NCI-H2081 (cell line): ENCODE measurements at places on chromosomes 5 and 9.

GRCh38 chr5:7392693-7393024, 3.3 kb upstream of the ADCY2 start:
- DNase-seq = no peak

GRCh38 chr5:134240421-134240962, 14.6 kb upstream of the PPP2CA start:
- peak; percentile 78 for DNase-seq

GRCh38 chr9:98516897-98517503, 191.7 kb downstream of the GABBR2 start:
- no peak for DNase-seq

GRCh38 chr9:124206391-124206790, 51.4 kb upstream of the NEK6 start:
- no peak for DNase-seq

- no peak for DNase-seq
These were observed 29.5 kb downstream of the CCNH start for GRCh38 chr5:87383216-87383615.

DNA sequence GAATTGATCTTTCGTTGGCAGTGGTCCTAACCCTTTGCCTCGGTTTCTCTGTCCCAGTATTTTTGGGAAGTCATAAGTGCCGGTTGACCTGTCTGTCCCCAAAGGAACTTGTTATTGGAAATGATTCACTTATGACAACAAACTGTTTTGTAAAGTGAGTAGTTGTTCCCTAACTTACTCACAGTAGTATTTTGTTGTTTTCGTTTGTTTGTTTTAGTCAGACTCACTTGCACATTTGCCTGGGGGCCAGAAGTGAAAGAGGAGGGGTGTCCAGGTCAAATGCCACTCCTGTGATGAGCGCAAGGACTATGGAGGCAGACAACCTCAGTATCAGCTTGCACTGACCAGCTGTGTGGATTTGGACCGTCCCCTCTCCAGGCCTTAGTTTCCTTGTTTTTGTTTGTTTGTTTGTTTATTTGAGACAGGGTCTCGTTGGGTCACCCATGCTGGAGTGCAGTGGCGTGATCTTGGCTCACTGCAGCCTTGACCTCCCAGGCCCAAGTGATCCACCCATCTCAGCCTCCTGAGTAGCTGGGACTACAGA, 47.3 kb downstream of the ANKRD55 start:
- no peak for DNase-seq

- DNase-seq = no peak
These were observed 43.0 kb upstream of the NEK6 start for GRCh38 chr9:124214596-124215367.

DNA sequence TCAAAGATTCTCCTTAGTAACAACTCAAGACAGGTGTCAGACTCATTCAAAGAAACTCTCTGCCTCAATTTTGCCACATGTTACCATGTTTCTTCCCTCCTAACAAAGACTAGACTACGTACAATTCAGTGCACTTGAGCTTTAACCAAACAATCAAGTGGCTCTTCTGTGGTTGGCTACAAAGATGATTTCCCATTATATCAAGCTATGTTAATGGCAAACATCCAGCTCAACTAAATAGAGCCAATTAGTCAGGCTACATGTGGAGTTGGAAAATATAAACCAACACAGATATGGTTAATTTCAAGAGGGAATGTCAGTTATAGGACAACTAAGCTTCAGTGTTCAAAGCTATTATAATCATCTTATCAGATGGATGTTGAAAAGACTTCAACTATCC, 29.2 kb upstream of the ADRA1B start:
- DNase-seq = peak; percentile 75

DNA sequence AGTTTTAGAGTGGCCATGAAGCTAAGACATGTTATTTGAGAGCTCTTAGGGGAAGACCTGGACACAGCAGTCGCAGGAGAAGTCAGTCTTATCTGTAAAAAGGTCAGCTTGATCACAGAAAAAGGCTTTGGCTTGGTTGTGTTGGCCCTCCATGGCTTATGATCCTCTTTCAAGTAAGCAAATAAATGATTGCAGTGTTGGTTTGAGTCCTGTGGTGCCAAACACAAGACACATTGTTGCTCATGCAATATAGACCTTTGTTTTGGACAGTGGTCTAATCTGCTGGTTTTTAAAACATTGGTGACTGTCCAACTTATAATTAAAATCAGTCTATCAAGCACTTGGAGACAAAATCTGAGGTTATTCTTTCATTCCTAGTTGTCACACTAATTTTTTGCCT, 54.0 kb downstream of the DOCK8 start:
- DNase-seq = no peak

- DNase-seq = no peak
These were observed 68.5 kb upstream of the NAA35 start for GRCh38 chr9:85872463-85872862.

DNA sequence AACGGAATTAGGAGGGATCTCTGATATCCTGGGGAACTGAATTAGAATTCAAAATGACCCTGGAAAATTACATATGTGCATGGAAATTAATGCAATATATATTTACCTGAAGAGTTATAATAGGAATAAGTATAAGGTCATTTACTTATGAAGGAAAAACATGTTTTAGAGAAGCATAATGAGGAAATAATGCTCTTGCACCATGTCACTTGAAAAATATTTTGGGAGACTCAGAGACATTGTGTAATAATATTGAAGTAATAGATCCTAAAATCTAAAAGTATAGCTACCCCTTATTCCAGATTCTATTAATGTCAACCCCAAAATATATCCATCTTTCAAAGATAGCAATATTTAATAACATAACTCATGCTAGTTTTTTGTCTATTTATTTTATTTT, 28.4 kb downstream of the SPZ1 start:
- DNase-seq = no peak

DNA sequence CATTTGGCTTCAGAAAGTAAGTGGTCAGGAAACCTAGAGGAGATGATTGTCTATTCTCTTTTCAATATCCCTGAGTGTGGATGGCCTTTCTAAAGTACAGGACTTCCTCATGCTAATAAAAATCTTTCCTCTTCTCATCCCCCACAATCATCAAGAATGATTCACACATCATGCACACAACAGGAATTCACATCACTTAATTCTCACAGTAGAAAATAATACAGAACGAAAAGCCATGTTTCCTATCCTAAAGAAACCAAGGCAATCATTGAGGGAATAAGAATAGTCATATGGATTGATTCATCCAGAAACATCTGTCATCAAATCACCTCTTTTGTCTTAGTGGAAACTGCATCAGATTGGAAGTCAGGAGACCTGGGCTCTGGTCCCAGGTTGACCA, 203.1 kb upstream of the PIK3R1 start:
- no peak for DNase-seq

DNA sequence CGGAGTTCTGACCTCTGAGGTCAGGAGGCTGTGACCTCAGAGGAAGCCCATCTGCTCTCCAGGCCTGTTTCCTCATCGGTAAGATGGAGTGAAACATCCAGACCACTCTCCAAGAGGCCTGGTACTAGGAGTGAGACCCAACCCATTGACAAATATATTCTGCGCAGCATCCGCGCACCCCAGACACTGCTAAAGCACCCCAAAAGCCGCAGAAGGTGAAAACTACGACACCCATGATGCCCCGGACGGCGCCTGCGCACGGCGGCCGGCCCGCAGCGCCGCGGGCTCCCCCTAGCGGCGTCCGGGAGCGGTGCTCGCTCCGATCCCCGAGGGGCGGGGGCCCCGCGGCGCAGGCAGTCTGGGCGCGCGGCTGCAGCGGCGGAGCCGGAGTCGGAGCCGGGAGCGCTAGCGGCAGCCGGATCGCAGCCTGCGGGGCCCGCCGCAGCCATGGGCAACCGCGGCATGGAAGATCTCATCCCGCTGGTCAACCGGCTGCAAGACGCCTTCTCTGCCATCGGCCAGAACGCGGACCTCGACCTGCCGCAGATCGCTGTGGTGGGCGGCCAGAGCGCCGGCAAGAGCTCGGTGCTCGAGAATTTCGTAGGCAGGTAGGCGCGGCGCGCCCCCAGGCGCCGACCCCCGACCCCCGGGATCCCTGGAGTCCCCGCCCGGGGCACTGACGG, at the start of gene DNM1:
DNM1 (plus strand) TSS at position 356 of the 683 bp plus-strand sequence; CDS start at position 448, 92 bp downstream.
- DNase-seq = peak; percentile 51

- DNase-seq = no peak
These were observed 53.9 kb upstream of the ZNF354A start for GRCh38 chr5:178784391-178784790.

- no peak for DNase-seq
These were observed 3.4 kb upstream of the IRX4 start for GRCh38 chr5:1885868-1886845.

GRCh38 chr5:89471541-89471940, 588.6 kb upstream of the MEF2C start:
- DNase-seq = no peak

DNA sequence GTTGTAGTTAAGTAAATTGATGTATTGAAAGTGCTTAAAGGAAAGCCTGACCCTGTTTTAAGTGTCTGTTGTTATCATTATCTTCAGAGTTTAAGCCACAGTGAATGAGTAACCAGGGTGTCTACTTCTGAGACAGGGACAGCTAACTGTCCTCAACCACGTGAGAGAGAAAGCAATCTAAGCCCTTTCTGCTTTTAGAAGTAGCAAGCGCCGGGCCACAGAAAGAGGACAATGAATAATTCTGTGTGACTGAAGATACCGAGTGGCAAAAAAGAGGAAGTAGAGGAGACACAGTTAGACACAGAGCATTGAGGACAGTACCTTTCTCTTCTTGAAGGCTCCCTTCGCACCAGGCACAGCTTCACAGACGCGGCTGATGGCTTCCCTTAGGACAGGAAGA, 86.3 kb downstream of the S1PR3 start:
- DNase-seq = no peak

- no peak for DNase-seq
These were observed 245.8 kb downstream of the MTRR start for GRCh38 chr5:8114597-8115266.

- DNase-seq = peak; percentile 31
These were observed at the start of gene ANKRD34B for GRCh38 chr5:80569961-80570786. Gene ANKRD34B (minus strand): TSS chr5:80570280. CDS start chr5:80560019, 10,261 bp downstream.

DNA sequence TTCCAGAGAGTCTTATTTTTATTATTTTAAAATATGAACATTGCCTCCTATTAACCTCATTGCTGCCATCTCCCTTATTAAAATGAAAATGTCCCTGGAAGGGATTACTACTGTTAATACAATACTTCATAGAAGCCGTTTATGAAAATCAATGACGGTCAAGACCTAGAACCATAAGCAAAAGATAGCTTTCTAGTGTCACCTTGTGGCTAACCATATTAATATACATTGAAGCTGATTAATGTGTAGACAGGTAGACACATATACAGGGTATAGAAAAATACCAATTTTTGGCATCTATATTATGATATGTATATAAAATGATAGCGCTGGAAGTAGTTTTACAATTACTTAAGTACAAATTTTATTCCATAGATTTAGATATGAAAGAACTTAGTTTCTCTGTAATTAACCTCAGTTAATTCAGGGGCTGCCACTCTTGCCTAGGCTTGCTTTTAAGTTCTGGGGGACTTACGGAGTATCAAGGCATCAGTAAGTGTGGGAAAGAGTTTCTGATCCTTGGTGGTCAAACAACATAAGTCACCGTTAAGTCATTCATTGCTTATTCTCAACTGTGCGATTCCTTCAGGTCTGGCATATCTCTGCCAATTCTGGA, 2.5 kb upstream of the YTHDC2 start:
- peak; percentile 27 for DNase-seq
